Tongue (tissue), 3 donors: ENCODE measurements at places on chromosomes 5 and 9.

- no peak for DNase-seq
Observed at GRCh38 chr9:3955305-3955687, 344.6 kb downstream of the GLIS3 start.

- peak; percentile 51 for DNase-seq
Observed at GRCh38 chr5:32223972-32224609, 50.0 kb upstream of the GOLPH3 start.

- no peak for DNase-seq
Observed at GRCh38 chr5:33379757-33380156, 61.0 kb upstream of the TARS1 start.

DNA sequence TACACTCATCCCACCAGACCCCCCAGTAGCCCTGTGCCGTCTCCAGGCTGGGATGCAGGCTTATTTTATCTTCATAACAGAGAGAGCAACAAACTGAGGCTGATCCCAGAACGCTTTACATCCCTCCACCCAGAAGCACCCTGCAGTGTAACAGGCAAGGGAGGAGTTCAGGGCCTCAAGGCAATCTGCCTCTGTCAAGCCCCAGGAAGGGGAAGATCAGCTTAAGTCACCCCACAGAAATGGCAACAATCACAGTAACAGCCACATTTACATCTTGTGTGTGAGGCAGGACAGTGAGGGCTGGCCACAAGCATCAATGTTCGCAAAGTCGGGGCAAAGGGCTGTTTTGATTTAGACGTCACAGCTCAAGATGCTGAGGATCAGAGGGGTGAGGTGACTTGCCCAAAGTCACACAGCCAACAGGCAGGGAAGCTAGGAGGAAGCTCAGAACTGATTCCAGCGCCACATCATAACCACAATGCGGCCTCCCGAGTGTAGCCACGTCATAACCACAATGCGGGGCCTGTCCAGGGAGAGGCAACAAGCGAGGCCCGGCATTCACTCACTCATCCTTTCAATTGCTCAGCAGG is 14.4 kb downstream of the STK10 start:
- no peak for DNase-seq

- DNase-seq, result no peak
Observed at GRCh38 chr9:92467511-92467910, 14.8 kb downstream of the ASPN start.

GRCh38 chr5:172806897-172807672 is 27.0 kb upstream of the ERGIC1 start:
- DNase-seq, result peak; percentile 73

- no peak for DNase-seq
Observed at GRCh38 chr9:97511655-97512427, 10.4 kb downstream of the TMOD1 start.

GRCh38 chr5:8953016-8953415 is 592.9 kb downstream of the SEMA5A start:
- DNase-seq, result no peak

DNA sequence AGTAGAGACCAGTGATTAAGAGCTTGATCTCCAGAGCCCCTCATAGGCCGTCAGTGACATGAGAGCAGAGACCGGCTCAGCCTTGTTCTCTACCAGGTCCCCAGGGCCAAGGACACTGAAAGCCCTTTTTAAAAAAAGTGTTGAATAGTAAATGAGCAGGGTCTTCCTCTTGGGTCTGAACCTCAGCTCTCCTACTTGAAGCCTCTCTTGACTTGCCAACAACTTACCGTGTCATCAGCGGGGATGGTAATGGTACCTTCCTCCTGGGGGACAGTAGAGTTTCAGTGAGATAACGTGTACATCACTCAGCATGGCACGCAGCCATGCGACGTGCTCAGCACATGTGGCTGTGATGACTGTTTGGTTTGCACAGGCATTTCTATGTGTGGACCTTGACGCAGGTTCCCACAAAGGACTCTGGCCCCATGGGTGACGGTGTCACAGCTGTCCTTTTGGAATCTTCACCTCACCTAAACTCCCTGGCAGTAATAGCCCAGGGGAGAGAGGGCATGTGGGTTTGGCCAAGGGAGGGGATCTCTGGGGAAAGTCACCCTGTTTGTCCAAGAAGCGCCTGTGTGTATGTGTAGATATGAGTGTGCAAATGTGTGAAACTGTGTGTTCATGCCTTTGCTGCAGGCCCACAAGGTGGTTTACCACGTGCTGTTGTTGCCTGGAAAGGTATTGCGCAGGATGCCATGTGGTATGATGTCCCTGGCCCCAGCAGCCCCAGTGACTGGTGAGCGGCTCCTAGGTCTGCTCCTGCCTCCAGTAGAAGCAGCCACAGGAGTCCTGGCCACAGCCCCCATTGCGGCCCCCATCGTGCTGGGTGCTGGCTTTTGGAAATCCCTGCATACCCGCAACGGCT is 18.7 kb downstream of the ERGIC1 start:
- no peak for DNase-seq

- no peak for DNase-seq
Observed at GRCh38 chr5:171990713-171991015, 15.8 kb downstream of the FBXW11 start.

DNA sequence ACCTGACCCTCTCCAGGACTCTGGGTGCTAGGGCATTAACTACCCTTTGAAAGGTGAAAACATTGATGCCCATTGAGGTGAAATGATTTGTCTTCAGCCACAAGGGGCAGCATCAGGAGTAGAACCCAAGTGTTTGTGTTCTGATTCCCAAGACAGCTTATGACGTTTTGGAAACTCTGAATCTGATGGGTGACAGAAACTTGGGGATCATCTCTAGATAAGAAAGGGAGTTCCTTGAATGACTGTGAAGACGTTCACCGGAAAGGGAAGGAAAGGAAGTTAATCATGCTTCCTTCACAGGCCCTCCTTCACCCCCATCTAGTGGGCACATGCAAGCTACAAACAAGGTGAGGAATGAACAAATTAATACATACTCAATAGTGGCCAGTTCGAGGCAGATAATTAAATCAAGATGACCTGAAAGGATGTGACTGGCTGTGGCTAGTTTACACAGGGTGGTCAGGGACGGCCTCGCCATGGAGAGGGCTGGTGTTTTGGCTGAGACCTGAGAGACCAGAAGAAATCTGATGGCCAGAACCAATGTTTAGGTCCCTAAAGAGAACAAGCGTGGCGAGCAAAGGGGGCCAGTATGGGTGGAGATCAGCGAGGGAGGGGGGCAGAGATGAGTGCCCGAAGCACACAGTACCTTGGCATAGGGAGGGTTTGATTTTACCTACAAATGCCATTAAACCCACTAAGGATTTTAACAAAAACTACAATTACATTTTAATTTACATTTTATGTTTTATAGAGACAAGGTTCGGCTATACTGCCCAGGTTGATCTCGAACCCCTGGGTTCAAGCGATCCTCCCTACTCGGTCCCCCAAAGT is 937 bp upstream of the SLC26A2 start:
- peak; percentile 47 for DNase-seq
